ENCODE measurements at places on chromosomes 2 and 18.

GRCh38 chr2:94956797-94957391, 68.6 kb upstream of the MAL start:
- DNase-seq = peak; percentile 45

DNA sequence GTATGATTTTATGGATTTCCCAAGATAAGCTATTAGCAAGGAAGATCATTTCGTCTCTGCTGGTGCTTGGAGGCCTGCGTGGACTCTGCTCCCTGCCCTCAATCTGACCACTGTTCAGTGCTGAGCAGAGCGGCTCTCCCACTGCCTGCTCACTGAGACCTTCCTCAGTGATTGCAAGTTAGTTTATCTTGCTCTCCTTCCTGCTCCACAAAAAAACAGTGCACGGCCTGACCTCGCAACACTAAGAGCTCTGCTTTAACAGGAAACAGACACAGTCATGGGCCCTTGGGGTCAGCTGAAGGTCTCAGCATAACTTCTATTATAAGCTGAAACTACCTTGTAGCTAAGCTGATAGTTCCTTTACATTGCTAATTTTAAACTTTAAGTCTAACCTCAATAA, 53.1 kb downstream of the PRELID3A start:
- no peak for DNase-seq

DNA sequence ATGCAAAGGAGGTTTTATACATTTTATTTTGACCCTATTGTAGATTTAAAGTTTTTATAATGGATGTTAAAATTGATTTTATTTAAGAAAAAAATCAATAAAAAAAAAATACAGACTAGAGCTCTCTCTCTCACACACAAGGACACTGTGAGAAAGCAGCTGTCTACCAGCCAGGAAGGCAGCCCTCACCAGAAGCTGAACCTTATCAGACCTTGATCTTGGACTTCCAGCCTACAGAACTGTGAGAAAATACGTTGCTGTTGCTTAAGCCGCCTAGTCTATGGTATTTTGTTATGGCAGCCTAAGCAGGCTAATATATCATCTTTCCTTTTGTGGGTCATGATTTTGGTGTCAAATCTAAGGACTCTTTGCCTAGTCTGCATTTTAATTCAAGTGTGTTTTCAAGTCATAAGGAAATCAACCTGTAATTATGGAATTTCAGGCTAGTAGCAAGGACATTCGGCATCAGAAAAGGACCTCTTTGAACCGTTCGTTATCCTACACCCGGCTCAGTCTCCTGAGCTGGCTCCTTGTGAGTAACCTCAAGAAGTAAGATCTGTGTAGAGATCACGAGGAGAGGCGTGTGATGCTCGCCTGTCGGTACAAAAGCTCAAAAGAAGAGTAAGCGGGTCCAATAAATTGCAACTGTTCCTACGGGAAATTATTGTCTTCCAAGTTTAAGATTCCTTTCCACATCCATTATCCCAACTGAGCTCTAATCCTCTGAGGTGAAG, 98.2 kb downstream of the PDCL3 start:
- no peak for DNase-seq

DNA sequence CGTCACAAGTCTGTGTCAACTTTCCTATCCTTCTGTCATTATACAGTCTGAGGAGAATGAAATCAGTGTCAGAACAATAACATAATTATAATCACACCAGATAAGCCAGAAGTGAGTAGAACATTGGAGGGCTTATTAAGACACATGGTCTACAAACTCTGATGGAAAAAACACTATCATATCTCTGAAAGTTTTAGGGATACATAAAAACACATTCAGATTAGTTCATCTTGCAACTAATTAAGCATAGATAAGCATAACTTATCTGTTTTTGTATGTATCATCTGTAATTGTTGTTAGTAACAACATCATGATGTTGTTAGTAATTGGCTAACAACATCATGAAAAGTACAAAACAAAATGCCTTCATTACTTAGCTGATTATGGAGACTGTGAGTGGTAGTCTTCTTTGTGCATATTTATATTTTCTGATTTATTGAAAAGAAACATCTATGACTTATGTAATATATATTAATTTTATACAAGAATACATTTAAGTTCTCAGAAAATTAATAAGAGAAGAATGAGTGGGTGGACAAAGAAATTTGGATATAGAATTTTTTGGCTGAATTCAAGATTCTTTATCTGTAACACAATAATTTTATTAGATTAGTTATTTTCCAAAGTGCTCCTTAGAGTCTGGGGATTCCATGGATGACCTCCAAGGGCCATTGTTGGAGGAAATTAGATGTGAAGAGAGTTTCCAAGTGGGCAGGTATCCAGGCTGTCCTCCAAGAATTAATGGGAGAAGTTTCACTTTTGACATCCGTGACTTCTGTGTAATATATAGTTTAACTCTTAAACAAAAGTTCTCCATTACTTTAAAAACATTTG, 16.9 kb upstream of the CCDC102B start:
- DNase-seq = no peak

DNA sequence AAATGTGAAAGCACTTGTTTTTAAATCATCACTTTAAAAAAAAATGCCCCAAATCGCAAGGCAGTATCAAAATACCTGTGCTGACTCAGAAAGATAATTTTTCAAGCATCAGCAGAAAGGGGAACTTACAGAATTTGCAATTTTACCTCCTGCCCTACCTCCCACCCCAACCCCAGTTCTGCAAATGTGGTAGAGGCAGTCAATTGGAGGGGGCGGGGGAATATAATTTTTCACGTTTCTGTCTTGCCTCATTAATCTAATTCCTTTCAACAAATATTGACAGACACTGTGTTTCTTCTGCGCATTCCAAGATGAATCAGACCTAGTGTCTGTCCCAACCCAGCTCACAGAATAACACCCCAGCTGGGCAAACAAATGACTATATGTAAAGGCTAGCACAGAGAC, 76.8 kb downstream of the ALPK2 start:
- DNase-seq = no peak
